ENCODE measurements at places on chromosomes 3 and 15.

DNA sequence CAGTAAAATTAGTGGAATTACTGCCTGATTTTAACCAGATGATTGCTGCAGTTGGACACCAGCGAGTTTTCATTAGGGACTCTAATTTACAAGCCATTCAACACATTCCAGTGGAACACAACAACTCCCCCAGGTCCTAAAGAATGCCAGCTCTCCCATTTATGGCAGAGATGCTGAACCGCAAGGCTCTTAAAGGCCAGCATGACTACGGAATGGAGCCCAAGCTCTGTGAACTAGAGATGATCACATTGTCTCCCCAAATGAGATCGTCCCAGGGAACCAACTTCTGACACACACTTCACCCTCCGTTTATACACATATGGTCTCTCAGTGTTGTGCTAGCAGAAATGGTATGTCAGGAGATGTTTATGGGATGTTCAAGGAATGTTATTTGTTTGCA lies 446.2 kb upstream of the NR2F2 start:
- DNase-seq = no peak

DNA sequence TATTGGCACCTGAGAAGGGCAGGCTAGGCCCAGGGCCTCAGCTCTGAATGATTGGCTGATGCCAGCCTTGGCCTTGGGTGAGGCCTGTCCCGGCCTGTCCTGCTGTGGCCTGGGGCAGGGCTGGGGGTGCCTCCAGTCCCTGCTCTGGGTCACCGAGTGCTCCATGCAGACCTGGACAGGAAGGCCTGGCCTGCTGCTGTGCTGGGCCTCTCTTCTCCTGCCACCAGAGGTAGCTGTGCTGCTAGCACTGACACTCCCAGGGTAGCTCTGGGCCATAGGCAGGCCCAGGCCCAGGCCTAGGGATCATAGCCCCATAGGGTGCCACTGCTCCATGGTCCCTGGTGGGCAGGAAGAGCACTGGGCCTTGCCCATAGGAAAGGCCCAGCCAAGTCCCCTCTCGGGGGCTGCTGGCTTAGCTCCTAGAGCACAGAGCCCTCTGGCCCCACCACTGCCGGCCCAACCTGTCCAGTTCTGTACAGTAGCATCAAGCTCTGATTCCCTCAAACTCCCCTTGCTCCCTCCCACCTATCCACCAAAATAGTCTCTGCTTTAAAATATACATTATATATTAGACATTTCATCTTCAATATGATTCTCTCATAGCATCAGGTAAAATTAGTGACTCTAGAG lies 18.2 kb downstream of the ABTB1 start:
- DNase-seq = no peak

DNA sequence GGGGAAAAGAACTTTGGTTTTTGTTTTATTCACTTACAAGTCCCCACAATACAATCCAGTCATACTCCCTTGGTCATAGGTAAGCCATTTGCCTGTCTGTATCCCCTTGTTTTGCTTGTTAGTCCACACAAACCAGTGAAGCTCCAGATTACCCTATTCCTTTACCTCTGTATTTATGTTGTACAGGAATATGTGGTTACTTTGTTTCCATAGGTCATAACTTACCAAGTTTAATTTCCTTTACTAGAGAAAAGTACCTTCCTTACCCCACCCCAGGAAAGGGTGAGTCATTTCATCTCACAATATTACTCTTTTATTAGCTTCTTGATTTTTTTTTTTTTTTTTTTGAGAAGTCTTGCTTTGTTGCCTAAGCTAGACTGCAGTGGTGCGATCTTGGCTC lies 113.4 kb upstream of the LRRFIP2 start:
- no peak for DNase-seq

DNA sequence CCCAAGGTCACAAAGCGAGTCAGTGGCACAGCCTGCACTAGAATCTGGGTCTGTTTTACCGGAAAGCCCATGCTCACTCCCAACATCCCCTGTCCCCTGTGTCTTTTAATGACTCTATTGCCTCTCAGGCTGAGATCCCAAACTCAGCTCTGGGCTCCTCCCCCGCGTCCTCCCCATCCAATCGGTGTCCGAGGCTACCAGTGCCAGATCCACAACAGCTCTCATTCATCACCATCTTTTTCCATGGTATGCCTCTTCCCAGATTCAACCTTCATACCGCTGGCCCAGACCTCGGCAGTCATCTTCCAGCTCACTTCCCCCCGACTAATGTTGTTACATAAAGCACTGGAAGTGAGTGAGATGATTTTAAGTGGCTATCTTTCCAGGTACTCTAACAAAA lies 16.1 kb upstream of the KY start:
- no peak for DNase-seq

DNA sequence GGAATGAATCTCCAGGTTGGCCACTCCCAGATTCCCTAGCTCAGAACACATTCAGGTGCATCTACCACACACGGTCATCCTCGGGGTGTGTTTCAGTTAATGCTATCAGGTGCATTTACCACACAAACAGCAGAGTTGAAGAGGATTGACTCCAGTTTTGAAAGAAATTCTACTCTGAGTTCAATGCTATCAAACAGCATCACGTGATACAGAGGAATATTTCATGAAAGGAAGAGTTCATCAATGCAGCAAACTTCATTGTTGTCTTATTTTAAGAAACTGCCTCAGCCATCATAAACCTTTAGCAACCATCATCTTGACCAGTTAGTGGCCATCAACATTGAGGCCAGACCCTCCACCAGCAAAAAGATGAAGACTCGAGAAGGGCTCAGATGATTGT lies 22.6 kb upstream of the LRRN1 start:
- DNase-seq = no peak

GRCh38 chr3:189580190-189580589 lies 51.0 kb upstream of the TP63 start:
- no peak for DNase-seq

GRCh38 chr15:45326280-45326679 lies 52.1 kb downstream of the GATM start:
- no peak for DNase-seq

DNA sequence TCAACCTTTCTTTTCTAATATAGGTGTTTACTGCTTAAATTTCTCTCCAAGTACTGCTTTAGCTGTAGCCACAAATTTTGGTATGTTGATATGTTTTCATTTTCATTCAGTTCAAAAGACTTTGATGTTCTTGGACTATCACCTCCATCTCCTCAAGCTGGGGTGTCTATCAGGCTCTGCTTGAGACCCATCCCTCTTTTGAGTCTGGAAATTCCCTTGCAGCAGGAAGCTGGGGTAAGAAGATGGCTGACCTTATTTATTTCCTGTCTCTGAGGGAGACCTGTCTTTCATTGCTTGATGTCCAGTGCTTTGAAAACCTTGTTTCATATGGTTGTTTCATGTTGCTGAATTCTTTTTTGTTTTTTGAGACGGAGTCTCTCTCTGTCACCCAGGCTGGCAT lies 60.5 kb upstream of the ADPGK start:
- no peak for DNase-seq

- no peak for DNase-seq
These were observed 69.2 kb downstream of the GOLGA8B start for GRCh38 chr15:34514251-34514670.

DNA sequence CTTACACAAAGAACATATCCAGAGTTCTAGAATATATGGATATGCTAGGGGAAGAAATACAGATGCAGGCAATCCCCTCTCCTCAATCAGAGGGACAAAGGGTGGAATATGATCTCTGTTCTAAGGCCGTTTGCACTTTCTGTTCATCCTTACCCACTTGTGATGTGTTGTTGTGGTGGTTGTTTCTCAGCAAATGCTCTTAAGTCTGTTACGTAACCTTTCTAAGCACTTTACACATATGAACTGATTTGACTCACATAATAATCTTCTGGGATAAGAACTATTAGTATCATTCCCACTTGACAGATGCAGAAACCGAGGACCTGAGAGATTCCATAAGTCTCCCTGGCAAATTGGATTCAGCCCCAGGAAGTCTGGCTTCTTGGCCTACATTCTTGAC lies 40.5 kb downstream of the NGRN start:
- no peak for DNase-seq

GRCh38 chr3:54353946-54354345 lies 231.6 kb downstream of the CACNA2D3 start:
- DNase-seq = no peak

DNA sequence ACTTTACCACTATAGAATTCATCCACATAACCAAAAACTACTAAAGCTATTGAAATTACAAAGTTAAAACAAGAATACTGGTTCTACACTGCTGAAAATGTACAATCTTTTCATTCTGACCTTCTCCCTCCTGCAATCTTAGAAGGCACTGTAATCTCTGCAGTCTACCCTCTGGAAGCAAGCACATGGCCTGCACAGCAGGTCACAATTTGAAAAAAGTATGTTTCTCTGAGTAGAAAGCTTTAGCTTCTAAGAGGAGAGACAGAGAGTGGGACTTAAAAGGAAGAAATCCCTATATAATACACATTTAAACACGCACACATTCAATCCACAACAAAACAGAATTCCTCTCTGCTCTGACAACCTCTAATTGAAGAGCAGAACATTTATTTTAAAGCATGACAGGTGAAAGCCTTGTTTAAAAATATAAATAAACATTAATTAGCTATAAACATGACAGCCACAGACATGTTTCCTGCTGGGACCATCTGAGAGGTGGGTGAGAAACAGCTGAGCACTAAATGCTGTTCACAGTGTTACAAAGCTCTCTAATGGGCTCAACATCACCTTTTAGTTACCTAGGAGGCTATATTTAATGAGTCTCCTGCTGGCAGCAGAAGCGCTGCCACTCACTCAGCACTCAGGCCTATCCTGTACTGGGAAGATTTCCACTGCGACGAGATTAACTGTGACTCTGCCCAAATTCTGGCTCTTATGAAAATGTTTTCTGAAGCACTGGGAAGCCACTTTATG lies 447.4 kb downstream of the AGBL1 start:
- DNase-seq = no peak

DNA sequence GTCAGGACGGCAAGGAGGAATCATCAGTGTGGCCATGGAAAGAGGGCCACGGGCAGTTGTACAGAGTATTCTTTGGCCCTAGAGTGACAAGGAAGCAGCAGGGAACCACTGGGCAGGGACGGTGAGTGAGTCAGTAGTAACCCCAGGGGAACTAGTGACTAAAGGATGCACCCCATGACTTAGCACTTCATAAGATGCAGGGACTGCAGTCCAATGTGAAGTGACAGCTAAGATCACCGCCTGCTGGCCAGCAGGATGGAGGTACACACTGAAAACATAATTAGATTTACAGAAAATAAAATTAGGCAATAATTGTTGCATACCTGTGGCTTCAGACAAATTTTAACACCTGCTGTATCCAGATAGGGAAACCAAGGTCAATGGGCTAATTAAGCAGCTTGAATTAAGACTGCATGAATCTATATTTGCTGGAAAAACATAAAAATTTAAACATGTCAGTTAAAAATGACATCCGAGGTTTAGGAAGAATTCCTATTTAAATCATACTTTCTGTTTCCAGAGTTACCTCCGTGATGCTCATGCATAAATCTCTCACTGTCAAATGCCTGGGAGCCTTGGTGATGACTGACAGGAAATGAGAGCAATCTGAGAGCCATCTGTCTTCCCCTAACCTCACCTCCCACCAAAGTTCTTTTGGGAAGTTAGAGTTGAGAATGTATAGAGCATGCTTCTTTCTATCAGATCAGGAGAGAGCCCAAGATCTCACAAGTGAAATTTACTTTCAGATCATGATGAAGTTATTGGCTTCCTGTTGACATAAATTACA lies 56.5 kb downstream of the DCLK3 start:
- no peak for DNase-seq

Data from NCI-H1092 treated with DMSO at 0.1 percent for 48 hours (cell line).